Foreskin keratinocyte (primary cell): ENCODE measurements at places on chromosomes 7 and 10.
A peak's percentile ranks its signal among the peaks of the same experiment; 100 is the strongest.

DNA sequence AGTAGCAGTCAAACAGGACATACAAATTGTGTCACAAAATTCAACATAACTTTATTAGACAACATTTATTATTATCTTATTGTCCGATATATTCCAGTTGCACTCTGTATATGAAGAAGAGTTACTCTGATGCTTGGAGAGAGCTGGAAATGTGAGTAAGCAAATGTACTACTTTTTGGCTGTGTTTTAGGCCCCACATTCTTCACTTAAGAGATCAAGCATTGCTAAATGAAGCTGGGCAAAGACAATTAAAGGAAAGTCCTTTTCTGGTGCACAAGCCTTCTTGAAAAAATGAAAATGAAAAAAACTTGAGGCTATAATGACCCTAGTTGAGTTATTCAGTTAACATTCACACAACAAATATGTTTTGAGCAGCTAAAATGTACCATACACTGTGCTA lies 26.1 kb downstream of the MYPN start:
- DNase-seq, result no peak

DNA sequence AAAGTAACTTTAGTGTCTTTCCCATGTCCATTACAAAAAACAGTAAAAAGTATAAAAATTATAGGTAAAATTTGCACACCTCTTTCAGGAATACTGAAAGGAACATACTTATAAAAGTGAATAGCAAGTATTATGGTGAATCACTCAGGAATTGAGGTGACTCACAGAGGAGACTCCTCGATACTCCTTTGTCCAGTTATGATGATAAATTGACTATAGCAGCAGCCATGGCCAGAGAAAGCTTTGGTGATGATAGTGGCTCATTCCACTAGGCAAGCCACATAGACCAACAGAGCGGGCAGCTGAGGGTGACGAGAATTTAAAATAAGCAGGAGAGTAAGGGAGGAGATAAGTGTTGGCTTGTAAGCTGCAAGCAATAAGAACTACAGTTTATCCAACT lies 1231.1 kb upstream of the CELF2 start:
- DNase-seq, result peak; percentile 89

GRCh38 chr7:98238976-98239375 lies 13.1 kb downstream of the TECPR1 start:
- no peak for DNase-seq

GRCh38 chr7:49407205-49407604 lies 366.2 kb upstream of the VWC2 start:
- DNase-seq, result no peak

DNA sequence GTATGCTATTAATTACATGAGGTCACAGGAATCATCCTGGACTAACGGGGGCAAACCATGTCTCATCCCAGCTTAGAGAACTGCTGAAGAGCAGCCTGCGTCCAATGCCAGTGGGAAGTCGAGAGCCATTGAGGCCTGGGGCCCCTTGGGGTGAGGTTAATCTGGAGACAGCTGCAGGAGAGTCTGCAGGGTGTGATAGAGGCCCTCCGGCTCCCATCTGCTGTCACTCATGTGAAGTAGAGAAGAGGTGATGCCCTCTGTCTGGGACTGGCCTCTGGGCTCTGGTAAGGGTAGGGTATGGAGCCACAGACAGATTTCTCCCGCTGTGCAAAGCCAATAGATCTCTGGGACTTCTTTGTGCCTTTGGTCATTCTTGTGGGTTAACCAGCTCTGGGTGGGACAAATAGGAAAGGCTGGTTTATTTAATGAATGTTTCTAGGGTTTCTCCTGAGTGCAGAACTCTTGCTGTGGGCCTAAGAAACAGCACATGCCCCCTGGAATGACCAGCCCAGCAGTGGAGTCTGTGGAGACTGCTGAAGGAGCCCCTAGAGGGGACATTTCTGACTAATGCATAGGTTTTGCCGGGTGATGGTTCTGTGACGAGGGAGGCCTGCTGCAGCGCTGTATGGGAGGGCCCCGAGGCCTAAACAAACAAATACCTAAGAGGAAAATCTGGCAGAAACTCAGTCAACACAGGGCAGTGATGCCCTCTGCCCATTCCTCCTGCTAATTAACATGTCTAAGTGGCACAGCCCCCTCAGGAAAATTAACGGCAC lies 34.5 kb downstream of the CRHR2 start:
- DNase-seq, result no peak

GRCh38 chr10:99975942-99976809 lies 33.6 kb downstream of the DNMBP start:
- DNase-seq, result no peak

- no peak for DNase-seq
Observed at GRCh38 chr7:100372256-100372655, 1.0 kb upstream of the PILRA start.

- DNase-seq, result peak; percentile 25
Observed at GRCh38 chr10:9262770-9263169, 1208.3 kb downstream of the GATA3 start.

DNA sequence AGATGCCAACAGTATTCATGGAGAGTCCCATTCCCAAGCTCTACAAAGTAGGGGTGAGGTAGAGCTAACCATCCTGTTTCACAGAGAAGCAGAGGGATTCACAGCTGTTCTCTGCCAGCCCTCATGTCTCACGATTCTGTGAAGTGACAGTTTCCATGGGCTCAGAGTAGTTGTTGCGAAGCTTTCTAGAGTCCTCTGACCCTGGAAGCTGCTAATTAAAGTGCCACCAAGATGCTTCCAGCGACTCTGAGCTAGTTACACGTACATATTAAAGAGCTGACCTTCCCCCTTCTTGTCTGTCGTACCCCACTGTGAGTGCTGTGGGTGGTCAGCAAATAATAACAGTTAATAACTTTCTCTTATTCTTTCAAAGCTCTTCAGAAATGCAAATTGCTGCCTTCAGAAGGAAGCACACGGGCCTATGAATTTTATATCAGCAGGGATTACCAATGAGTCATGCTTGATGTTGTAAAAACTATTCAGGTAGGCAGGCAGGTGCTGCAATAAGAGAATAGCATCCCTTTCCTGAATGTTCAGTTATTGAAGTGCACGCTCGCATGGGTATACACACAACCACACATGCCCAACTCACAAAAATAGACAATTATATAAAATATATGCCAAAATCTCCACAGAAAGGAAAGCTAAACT lies 34.1 kb downstream of the DNAJB9 start:
- DNase-seq, result no peak

GRCh38 chr7:2099048-2099957 lies 133.4 kb downstream of the MAD1L1 start:
- DNase-seq, result no peak

- DNase-seq, result peak; percentile 34
Observed at GRCh38 chr7:93015779-93016481, 101.8 kb downstream of the SAMD9 start.

DNA sequence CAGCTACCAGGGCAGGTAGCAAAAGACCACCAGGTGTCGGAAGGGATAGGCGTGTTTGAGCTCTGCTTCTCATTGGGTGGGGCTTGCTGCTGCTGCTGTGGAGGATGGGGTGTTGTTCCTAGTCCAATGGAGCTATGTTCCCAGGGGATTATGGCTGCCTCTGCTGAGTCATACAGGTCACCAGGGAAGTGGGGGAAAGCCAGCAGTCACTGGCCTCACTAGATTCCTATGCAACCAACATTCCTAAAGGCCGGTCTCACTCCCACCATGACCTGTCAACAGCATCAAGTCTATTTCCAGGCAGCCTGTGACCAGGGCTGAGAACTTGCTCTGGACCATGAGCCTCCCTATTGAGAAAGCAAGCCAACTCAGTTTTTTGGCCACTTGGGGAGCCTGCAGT lies 1160.8 kb downstream of the REEP3 start:
- DNase-seq, result no peak

DNA sequence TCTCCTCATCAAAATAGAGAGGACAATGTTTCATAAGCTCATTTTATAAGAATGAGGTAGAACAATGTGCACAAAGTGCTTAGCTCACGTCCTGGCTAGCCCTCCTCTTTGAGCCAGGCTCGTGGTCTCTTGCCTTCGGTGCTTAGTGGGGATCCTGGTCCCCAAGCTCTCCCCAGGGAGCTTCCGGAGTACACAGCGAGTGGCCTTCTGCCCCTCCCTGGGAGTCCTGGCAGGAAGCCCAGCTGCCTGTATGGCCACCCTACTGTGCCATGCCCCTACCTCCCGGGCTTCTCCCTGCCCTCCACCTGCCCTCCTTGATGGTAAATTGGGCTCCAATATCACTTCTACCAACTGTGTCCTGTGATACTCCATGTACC lies 868 bp downstream of the MYO1G start:
- DNase-seq, result no peak

- DNase-seq, result no peak
Observed at GRCh38 chr10:122163174-122164022, 107.7 kb upstream of the BTBD16 start.

GRCh38 chr10:43998021-43998809 lies 349.5 kb upstream of the ZNF32 start:
- DNase-seq, result no peak

- DNase-seq, result no peak
Observed at GRCh38 chr10:96292971-96293920, 11.0 kb upstream of the DNTT start.

- no peak for DNase-seq
Observed at GRCh38 chr10:26448706-26449435, 10.7 kb downstream of the APBB1IP start.

- DNase-seq, result peak; percentile 64
Observed at GRCh38 chr7:124667312-124668153, 98.1 kb downstream of the GPR37 start.

DNA sequence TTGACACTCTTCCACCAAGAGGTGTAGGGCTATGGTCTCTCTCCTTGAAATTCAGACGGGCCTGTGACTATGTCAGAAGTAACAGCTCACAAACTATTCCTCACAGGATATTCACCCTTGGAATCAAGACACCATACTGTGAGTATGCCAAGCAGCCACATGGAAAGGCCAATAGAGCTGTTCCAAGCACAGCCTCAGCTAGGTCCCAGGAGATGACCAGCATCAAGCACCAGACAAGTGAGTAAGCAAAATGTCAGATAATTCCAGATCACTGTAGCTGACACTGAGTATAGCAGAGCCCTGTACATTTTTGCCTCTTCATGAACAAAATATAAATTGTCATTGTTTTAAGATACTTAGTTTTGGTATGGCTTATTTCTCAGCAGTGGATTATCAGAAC lies 88.1 kb upstream of the KCND2 start:
- DNase-seq, result no peak

GRCh38 chr7:156566812-156567549 lies 73.6 kb upstream of the RNF32 start:
- no peak for DNase-seq

DNA sequence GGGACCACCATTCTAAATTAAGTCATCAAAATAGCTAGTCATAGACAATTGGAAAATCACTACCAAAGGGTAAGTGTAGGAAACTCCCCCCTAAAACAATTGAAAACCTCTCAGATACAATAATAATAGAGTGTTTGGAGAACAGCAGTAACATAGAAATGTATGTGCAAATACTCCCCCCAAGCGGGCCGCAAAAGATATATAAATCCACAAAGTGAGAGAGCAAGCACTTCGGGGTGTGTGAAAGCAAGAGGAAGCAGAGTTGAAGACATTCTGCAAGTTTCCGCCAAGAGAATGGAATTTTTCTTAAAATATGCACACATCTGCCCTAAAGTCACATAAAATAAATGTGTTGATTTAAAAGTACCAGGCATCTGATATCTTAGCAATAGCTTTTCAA lies 33.3 kb downstream of the CHCHD3 start:
- no peak for DNase-seq

DNA sequence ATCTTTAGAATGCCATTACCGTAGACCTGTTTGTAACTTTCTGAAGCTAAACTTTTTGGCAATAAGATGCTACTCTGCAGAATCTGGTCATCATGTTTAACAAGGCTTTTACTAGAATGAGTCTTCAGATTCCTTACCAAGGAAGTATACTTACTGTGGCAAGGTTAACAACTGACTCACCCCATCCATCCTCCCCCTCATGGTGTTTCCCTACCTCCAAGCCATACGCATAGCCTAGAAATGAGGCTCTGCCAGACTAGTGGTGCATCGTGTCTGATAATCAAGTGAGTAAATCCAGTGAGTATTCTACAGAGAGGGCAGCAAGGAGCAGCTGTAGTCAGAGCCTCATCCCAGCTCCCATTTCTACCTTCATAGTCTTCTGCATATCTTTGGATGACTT lies 223.6 kb downstream of the IPMK start:
- DNase-seq, result peak; percentile 90

- DNase-seq, result no peak
Observed at GRCh38 chr7:54663603-54664234, 95.3 kb downstream of the SEC61G start.

GRCh38 chr10:14587540-14588083 lies 187.1 kb downstream of the FAM107B start:
- DNase-seq, result no peak

DNA sequence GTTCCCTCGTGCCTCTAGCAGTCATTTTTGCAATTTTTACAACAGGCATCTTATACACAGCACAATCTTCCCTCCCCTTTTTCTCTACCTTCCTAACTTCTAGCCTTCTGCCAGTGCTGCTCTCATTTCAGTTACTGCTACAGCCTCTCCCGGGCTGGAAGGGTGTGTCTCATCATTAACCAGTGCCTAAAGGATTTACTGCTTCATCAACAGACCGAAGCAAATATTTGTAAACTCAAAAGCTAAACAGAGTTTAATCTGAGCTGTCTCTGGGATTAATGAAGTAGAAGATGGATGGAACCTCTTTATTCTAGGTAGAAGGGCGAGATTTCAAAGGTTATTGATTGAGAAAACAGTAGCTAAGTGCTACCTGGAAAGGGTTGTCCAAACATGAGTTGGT lies 94.3 kb downstream of the PRPF18 start:
- no peak for DNase-seq

DNA sequence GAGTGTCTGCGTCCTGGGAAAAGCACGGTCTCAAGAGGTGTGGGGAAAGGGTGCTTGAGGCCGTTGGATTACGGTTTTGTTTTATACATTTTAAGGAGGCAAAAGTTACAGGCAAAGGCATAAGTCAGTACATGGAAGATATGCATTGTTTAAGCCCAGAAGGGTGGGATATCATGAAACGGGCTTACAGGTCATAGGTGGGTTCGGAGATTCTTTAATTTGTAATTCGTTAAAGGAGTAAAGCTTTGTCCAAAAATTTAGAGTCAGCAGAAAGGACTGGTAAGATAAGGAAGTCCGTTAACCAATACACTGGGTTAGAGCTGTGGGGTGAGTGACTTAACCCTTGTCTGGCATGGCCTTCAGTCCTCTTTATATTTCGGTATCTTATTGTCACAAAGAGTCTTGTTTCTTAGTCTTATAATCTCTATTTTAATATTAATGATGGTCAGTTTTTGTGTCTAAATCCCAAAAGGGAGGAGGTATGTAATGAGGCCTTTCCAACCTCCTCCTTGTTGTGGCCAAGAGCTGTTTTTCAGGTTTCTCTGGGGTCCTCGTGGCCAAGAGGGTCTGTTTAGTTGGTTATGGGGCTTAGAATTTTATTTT lies 12.7 kb downstream of the TSPAN14 start:
- DNase-seq, result no peak

- no peak for DNase-seq
Observed at GRCh38 chr10:27581225-27581624, 77.1 kb downstream of the RAB18 start.

DNA sequence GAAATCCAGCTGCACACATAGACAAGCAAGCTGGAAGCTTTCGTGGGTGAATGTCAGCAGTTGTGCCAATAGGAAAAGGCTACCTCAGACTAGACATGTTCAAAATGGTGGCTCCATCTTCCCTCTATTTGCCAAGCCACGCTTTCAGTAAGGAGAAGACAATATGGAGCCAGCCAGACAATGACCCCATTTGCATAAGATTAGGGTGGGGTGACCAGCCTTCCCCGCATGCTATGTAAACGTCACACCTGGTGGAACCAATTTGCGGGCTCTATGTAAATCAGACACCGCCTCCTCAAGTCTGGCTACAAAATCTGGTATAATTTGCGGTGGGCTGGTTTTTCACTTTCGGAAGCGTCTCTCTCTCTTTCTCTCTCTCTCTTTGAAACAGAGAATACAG lies 297.4 kb upstream of the PCDH15 start:
- no peak for DNase-seq
